ENCODE measurements at places on chromosomes 4 and X. TPM values are rescaled to one million over a fixed set of nuclear protein-coding genes. Genes with fewer than 3 reads are reported as not detected.
A peak's percentile ranks its signal among the peaks of the same experiment; 100 is the strongest.

- H3K27me3 ChIP-seq = no peaks in the 10 kb centered on the region
- no peak for DNase-seq
- no peaks in the 10 kb centered on the region for H3K4me1 ChIP-seq
- H3K36me3 ChIP-seq = no peaks in the 10 kb centered on the region
- no peak overlapping the region for H3K27ac ChIP-seq
Measured at GRCh38 chr4:28913466-28913865, 1806.7 kb upstream of the PCDH7 start.

GRCh38 chr4:8167815-8168214 lies 9.2 kb upstream of the ABLIM2 start:
- no peaks in the 10 kb centered on the region for H3K36me3 ChIP-seq
- peak; percentile 79 for DNase-seq
- no peak overlapping the region for H3K27ac ChIP-seq
- no peaks in the 10 kb centered on the region for H3K4me1 ChIP-seq
- H3K27me3 ChIP-seq = no peaks in the 10 kb centered on the region

Gene PAK3
- total RNA-seq = 14.7 TPM

DNA sequence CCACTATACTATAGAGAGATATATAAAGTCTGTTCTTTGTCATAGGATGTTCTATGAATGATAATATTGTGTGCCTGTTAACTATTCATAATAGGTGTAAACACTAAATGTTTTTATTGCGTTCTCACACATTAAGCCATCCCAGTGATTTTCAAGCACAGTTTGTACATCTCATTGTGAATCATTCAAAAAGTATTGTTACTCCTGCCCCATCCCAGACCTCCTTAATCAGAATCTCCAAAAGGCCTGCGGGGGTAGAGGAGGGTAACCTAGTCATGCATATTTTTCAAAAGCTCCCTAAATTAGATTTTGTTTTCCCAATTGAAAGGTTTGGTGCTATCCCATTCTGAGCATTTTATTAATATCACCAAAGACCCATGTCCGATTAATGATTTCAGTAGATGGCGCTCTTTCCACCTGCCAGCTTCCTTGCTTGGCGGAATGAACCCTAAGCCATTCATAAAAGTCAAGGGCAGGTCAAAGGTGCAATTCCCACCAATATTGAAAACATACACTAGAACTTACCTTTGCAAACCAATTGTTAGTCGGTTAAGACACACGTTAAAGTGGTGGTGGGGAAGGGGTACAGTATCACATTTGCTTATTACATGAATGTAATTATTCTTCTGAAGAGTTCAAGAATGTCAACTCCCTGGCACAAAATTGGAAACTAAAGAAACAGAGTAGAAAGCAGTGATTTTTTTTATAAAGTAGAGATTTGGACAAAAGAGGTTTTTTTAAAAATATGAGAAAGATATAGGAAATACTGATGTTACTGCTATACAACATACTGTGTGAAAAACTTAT lies 5.8 kb upstream of the TET2 start:
- no peaks in the 10 kb centered on the region for H3K4me1 ChIP-seq
- no peaks in the 10 kb centered on the region for H3K36me3 ChIP-seq
- H3K27me3 ChIP-seq = no peaks in the 10 kb centered on the region
- H3K27ac ChIP-seq = no peak overlapping the region

DNA sequence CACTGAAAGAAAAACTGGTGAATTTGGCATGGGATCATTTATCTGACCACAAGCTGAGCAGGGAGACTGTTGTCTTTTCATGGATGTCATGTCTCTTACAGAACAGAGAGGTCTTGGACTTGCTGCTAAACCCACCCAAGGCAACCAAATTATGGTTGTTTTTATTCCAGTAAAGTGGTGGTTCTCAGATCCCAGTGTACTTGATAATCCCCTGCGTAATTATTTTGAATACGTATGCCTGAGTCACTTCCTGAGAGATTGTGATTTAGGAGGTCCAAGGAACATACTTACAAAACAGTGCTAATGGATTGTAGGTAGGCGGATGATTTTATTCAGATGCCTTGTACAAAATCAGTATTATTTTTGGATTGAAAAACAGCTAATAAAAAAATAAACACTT lies 585.6 kb downstream of the IL1RAPL1 start:
- no peaks in the 10 kb centered on the region for H3K4me1 ChIP-seq
- DNase-seq = no peak
- no peak overlapping the region for H3K4me3 ChIP-seq
- no peak overlapping the region for H3K27ac ChIP-seq
- no peaks in the 10 kb centered on the region for H3K27me3 ChIP-seq
- H3K36me3 ChIP-seq = no peaks in the 10 kb centered on the region

DNA sequence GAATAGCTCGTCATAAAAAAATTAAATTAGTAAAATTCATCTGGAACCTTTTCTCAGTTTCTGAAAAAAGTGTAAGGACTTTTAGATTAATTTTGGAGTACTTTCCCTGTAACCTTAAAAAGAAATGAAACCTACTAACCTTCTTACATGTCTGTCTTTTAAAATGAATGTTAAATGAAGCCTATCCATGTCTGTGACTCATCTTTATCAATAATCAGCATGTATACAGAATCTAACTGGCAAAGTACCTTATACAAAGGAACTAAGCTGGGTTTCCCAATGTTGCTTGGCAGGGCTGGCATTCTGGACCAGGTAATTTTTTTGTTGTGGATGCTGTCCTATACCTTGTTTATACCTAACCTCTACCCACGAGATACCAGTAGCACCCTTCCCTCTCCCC lies 13.6 kb downstream of the FBXW7 start:
- H3K27ac ChIP-seq = no peak overlapping the region
- H3K36me3 ChIP-seq = no peaks in the 10 kb centered on the region

- no peaks in the 10 kb centered on the region for H3K4me1 ChIP-seq
- no peak for DNase-seq
- no peak overlapping the region for H3K27ac ChIP-seq
- no peak overlapping the region for H3K4me3 ChIP-seq
- no peaks in the 10 kb centered on the region for H3K27me3 ChIP-seq
- H3K36me3 ChIP-seq = no peaks in the 10 kb centered on the region
Measured at GRCh38 chr4:159677521-159677920, 574.6 kb downstream of the RAPGEF2 start.

GRCh38 chrX:45879512-45879911 lies 665.7 kb downstream of the ZNF674 start:
- H3K27me3 ChIP-seq = no peaks in the 10 kb centered on the region
- DNase-seq = no peak
- no peak overlapping the region for H3K4me3 ChIP-seq

GRCh38 chr4:173121076-173121561 lies 47.5 kb upstream of the GALNT7 start:
- H3K4me1 ChIP-seq = no peaks in the 10 kb centered on the region
- H3K27ac ChIP-seq = no peak overlapping the region
- H3K36me3 ChIP-seq = no peaks in the 10 kb centered on the region
- H3K27me3 ChIP-seq = no peaks in the 10 kb centered on the region
- no peak overlapping the region for H3K4me3 ChIP-seq
- no peak for DNase-seq

DNA sequence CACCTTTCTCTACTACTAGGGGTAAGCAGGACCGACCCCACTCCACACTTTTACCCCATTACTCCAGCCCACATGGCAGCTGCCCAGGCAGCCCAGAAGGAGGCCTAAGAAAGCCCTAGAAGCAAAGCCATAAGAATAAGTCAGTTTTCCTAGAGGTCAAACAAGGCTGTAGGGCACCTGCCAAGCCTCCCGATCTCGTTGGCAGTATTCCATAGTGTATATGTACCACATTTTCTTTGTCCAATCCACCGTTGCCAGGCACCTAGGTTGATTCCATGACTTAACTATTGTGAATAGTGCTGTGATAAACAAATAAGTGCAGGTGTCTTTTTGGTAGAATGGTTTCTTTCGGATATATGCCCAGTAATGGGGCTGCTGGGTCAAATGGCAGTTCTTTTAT lies 54.2 kb downstream of the RHOXF2B start:
- no peak overlapping the region for H3K4me3 ChIP-seq
- H3K27me3 ChIP-seq = no peaks in the 10 kb centered on the region
- H3K4me1 ChIP-seq = no peaks in the 10 kb centered on the region

DNA sequence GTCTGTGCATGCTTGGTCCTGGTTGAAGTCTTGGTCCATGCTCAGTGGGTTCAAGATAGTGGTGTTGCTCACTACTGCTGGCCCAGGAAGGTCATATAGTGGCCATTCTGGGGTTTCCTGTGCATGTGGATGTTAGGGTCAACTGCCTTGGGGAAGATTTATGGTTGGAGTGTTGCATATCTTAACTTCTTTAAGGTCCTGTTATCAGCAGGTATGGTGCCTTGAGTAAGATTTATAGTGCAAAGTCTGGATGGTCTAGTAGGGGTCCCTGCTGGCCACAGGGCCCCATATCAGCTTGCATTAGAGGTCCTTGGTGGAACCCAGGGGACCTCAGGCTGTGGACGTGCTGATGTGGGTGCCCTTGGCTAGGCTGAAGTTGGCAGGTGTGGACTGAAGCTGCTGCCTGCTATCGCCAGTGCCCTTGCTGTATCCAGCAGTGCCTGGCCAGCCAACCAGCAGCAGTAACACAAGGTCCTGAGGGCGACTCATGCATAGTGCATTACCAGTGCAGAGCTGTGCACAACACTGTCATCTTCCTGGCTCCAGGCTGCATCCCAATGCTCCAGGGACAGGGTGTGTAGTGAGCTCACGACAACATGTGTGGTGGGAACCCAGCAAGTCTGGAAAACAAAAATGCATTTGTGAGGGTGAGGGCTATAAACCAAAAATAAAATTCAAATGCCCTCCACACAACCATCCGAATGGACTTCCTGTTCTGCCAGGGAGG lies 61.0 kb downstream of the BEX3 start:
- no peak for DNase-seq
- no peaks in the 10 kb centered on the region for H3K4me1 ChIP-seq
- no peaks in the 10 kb centered on the region for H3K36me3 ChIP-seq
- H3K27me3 ChIP-seq = no peaks in the 10 kb centered on the region

GRCh38 chrX:39873117-39873516 lies 224.6 kb downstream of the BCOR start:
- H3K4me1 ChIP-seq = no peaks in the 10 kb centered on the region
- H3K27me3 ChIP-seq = no peaks in the 10 kb centered on the region
- no peak for DNase-seq
- no peaks in the 10 kb centered on the region for H3K36me3 ChIP-seq
- no peak overlapping the region for H3K27ac ChIP-seq

Gene SLC9B2
- total RNA-seq = 17.0 TPM

DNA sequence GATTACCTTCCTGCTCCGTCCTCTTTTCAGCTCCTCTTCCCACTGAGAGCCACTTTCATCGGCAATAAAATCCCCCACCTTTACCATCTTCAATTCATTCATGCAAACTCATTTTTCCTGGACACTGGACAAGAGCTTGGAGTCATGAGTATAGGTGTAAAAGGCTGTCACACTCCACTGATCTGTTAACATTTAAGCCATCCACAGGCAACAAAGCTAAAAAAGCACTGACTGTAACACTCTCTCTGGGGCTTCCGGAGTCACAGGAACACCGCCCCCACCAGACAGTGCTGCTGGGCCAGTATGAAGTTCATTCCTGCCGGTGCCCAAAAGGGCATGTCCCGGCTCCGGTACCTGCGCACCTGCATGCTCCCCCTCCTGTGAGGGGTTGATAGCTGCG lies 38.5 kb downstream of the MAGEB5 start:
- no peak overlapping the region for H3K27ac ChIP-seq
- H3K36me3 ChIP-seq = no peaks in the 10 kb centered on the region
- H3K27me3 ChIP-seq = no peaks in the 10 kb centered on the region

Gene TMPRSS11D
- not detected for total RNA-seq

DNA sequence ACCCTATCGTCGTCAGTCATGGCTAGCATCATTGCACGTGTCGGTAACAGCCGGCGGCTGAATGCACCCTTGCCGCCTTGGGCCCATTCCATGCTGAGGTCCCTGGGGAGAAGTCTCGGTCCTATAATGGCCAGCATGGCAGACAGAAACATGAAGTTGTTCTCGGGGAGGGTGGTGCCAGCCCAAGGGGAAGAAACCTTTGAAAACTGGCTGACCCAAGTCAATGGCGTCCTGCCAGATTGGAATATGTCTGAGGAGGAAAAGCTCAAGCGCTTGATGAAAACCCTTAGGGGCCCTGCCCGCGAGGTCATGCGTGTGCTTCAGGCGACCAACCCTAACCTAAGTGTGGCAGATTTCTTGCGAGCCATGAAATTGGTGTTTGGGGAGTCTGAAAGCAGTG lies 1.6 kb downstream of the ZCCHC12 start:
- H3K4me1 ChIP-seq = no peaks in the 10 kb centered on the region
- peak; percentile 61 for DNase-seq
- H3K27me3 ChIP-seq = no peaks in the 10 kb centered on the region

- H3K36me3 ChIP-seq = no peaks in the 10 kb centered on the region
- H3K27me3 ChIP-seq = no peaks in the 10 kb centered on the region
- no peak for DNase-seq
Measured at GRCh38 chr4:38967260-38968095, 64.7 kb downstream of the TMEM156 start.

Gene DUSP9
- total RNA-seq = not detected

GRCh38 chr4:56434599-56435139 lies 746 bp downstream of the PPAT start:
- H3K27me3 ChIP-seq = no peaks in the 10 kb centered on the region
- no peak overlapping the region for H3K27ac ChIP-seq
- H3K36me3 ChIP-seq = no peaks in the 10 kb centered on the region
- no peaks in the 10 kb centered on the region for H3K4me1 ChIP-seq
- DNase-seq = peak; percentile 70

Gene CRMP1
- total RNA-seq = 2.0 TPM

GRCh38 chr4:77662396-77662795 lies 56.8 kb downstream of the CXCL13 start:
- H3K27me3 ChIP-seq = no peaks in the 10 kb centered on the region
- no peak overlapping the region for H3K27ac ChIP-seq
- DNase-seq = no peak
- H3K4me1 ChIP-seq = no peaks in the 10 kb centered on the region
- H3K36me3 ChIP-seq = no peaks in the 10 kb centered on the region

DNA sequence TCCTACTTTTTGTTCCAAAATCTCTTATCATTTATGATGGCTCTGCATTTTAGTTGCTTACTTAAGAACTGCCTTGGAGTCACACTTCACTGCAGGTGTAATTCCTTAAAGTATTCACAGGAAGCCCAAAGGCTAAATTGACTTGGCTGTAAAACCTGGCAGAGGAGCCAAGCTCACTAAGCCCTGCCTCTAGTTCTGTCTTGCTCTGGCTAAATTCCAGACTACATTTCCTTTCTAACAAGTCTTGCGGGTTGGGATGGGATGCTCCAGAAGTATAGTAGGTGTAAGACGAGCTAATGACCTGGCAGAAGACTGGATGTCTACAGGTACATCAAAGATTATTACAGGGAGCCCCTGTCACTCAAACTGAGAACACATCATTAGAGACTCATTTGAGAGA lies 924.0 kb upstream of the INTU start:
- H3K4me1 ChIP-seq = no peaks in the 10 kb centered on the region
- H3K27me3 ChIP-seq = no peaks in the 10 kb centered on the region
- no peak for DNase-seq
- H3K4me3 ChIP-seq = no peak overlapping the region

Gene USP26
- total RNA-seq = not detected

Gene NXF2
- not detected for total RNA-seq

- H3K4me3 ChIP-seq = no peak overlapping the region
- DNase-seq = no peak
- H3K27ac ChIP-seq = no peak overlapping the region
- H3K4me1 ChIP-seq = peaks cover 7% of the 10 kb centered on the region
- H3K36me3 ChIP-seq = no peaks in the 10 kb centered on the region
- no peaks in the 10 kb centered on the region for H3K27me3 ChIP-seq
Measured at GRCh38 chr4:48752246-48752645, 27.8 kb downstream of the FRYL start.

GRCh38 chrX:48940404-48940955 lies 16.9 kb downstream of the OTUD5 start:
- no peaks in the 10 kb centered on the region for H3K4me1 ChIP-seq
- no peak overlapping the region for H3K27ac ChIP-seq
- DNase-seq = peak; percentile 1
- no peak overlapping the region for H3K4me3 ChIP-seq
- H3K27me3 ChIP-seq = no peaks in the 10 kb centered on the region
